Pulmonary artery endothelial cell (primary cell): ENCODE measurements at places on chromosomes 7 and 10. TPM values are rescaled to one million over a fixed set of nuclear protein-coding genes. Genes with fewer than 3 reads are reported as not detected.

GRCh38 chr7:107982918-107983389 lies 20.0 kb downstream of the LAMB1 start:
- DNase-seq, result no peak

DNA sequence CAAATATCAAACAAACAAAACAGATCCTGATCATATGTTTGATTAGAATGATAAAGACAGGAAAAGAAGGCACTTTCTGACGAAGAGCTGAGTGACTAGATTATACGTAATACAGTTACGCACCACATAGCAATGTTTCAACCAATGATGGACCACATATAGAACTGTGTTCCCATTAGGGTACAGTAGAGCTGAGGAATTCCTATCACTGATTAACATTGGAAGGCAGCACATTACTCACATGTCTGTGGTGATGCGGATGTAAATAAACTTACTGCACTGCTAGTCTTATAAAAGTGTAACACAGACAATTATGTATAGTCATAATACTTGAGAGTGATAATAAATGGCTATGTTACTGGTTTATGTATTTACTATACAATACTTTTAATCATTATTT lies 98.3 kb downstream of the PTN start:
- DNase-seq, result no peak

GRCh38 chr10:48590945-48591344 lies 13.9 kb downstream of the ARHGAP22 start:
- no peak for DNase-seq

- peak; percentile 17 for DNase-seq
Measured at GRCh38 chr7:119270045-119270464, 1002.9 kb upstream of the KCND2 start.

CARD11 gene
- total RNA-seq, result 18.4 and 18.5 TPM in 2 replicates

OR2A42 gene
- under 0.01 TPM in 1 of 2 replicates, not detected in the other for total RNA-seq

DNA sequence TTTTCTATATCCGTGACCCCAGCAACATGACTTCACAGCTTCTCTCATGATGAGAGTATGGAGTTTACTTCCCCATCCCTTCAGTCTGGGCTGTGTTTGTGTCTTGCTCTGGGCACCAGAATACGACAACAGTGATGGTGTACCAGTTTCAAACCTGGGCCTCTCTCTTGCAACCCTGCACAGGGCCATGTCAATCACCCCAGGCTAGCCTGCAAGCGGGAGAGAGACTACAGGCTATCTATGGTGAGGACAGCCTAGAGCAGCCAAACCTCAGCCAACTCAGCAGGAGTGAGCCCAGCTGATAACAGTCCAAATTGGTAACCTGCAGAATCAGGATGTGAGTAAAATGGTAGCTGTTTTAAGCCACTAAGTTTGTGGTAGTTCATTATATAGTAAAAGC lies 235.8 kb downstream of the CHCHD3 start:
- no peak for DNase-seq

- DNase-seq, result no peak
Measured at GRCh38 chr10:69681436-69681835, 51.4 kb downstream of the FAM241B start.

GRCh38 chr7:50832744-50833143 lies 50.0 kb upstream of the GRB10 start:
- DNase-seq, result no peak

DNA sequence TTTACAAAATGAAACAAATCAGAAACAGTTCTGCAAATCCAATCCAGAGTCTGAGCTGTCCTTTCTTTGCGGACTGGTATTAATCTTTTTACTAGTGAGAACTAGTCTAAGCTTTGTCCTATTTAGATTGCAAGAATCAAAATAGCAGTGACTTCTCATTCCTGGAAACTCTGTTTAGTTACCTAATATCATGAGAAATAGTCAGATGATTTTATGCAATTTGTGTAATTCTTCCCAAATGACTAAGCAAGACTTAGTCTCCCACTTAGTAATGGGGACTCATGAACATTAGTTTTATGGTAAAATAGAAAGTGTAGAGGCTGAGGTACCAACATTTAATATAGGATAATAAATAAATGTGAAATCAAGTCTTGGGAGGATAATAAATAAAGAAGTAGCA lies 341.3 kb downstream of the DNAJB9 start:
- DNase-seq, result no peak

GRCh38 chr7:4861673-4862072 lies at the start of gene PAPOLB:
PAPOLB (minus strand) TSS chr7:4862030; CDS start chr7:4861810, 220 bp downstream.
- no peak for DNase-seq

HDAC9 gene
- total RNA-seq, result 4.7 and 10.9 TPM in 2 replicates

GRCh38 chr10:20858292-20859124 lies 38.6 kb downstream of the NEBL start:
- DNase-seq, result peak; percentile 2

DNA sequence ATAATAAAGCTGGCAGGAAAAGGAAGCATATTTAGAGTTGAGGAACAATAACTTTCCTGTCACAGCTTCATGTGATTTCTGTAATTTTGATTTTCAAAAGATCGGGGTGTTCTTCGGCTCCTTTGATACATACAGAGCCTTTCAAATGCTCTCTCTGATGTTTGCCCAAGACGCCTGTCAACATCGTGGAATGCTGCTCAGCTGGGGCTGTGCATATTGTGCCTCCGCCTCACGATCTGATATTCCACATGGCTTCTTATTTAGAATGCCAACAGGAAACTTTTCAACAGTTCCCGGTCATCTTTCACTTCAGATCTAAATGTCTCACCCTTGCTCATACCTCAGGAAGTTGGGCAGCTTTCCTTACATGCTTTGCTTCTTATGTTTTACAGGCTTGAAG lies 7.3 kb downstream of the NPY start:
- DNase-seq, result no peak

- DNase-seq, result no peak
Measured at GRCh38 chr10:69353977-69354635, 62.6 kb downstream of the TACR2 start.

DNA sequence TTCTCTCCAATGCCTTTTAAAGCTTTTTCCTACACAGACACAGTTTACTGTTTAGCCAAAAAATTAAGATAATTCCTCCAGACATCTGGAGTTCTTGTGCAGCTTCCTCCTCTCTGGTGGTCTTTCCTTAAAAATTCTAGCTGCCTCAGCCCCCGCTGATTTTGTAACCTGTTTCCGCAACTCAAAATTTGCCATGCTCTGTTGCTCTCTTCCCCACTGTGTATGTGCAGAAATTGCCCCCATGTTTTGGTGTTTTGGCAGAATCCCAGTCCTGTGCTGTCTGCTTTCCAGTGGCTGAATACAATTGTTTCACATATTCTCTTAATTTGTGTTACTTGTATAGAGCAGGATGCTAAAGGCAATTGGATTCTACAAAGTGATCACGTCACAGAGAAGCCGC lies 151.7 kb upstream of the PRSS1 start:
- no peak for DNase-seq

DNA sequence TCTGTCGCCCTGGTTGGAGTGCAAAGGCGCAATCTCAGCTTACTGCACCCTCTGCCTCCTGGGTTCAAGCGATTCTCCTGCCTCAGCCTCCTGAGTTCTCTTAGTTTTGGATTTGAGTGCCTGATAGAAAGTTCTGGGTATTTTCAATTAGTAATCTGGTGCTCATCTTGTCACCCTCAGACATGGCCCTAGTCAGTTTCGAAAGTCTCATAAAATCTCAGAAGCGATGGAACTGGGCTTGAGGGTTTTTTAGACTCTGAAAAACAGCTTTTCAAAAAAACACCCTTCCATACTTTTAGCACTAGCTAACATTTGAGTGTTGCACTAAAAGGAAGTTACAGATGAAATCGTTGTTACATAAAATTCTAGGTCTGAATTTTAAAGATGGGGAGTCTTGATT lies 9.4 kb upstream of the PIP4K2A start:
- no peak for DNase-seq

MMP21 gene
- 0.07 TPM in 1 of 2 replicates, not detected in the other for total RNA-seq

DNA sequence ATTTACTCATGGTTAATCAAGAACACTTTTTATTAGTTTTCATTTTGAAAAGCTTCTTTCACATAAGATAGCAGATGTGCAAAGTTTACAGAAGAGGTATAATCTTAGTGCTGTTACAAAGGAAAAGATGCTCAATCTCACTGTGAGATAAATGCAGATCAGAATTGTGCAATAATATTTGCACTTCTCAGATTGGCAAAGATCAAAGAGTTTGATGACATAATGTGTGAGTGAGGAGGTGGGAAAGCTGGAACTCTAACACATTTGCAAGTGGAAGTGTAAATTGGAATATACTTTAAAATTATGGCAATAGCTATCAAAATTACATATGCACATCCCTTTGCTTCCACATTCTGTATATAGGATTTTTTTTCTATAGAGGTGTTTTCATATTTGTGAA lies 21.5 kb upstream of the STN1 start:
- no peak for DNase-seq

- no peak for DNase-seq
Measured at GRCh38 chr10:37478381-37478780, 353.0 kb downstream of the ANKRD30A start.
